ENCODE measurements at places on chromosomes 2 and 18.

GRCh38 chr2:88828397-88829137 is 137.1 kb downstream of the RPIA start:
- no peak for DNase-seq

DNA sequence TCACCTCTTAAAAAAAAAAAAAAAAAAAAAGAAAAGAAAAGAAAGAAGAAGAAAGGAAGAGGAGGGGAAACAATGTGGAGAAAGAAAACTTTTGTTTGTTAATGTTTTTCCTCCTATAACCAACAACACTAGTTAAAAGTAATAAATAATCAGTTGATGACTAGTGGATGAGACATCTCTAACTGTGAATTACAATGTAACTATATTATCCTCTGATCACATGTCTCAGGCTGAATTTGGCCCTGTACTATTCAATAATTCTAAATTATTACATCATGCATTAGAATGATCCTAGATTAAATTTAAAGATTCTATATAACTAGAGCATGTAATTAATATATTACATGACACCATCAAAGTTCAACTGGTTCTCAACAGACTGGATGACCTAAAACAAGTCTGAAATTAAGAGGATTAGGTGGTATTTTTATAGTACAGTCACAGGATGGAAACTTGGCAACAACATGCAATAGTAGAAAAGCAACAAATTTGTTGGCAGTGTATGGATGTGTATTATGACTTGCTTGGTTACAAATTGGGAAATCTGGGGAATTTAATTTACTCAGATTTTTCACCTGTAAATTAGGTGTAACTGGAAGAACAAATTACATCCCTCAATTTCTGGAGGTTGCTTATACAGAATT is 269.3 kb upstream of the SETBP1 start:
- no peak for DNase-seq

- no peak for DNase-seq
Measured at GRCh38 chr2:45888167-45888566, 236.7 kb downstream of the PRKCE start.

GRCh38 chr2:84223191-84223590 is 235.9 kb downstream of the SUCLG1 start:
- no peak for DNase-seq

GRCh38 chr2:232126301-232127099 is 165.0 kb downstream of the DIS3L2 start:
- no peak for DNase-seq

DNA sequence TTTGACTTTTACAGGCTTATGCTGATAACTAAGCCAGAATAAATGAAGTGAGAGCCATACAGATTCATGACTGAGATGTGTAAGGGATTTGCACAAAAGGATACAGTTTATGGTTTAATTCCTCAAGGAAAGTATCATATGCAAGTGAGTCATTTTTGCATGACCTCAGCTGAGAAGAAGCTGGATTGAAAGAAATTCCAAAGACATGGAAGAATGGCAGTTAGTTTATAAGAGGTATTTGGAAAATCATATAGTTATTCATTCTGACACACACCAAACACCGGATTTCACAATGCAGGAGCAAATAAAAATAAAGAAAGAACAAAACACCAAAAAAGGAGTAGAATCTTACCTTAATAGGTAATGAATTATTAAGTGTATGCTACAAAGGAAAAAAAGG is 83.2 kb upstream of the RND3 start:
- no peak for DNase-seq

DNA sequence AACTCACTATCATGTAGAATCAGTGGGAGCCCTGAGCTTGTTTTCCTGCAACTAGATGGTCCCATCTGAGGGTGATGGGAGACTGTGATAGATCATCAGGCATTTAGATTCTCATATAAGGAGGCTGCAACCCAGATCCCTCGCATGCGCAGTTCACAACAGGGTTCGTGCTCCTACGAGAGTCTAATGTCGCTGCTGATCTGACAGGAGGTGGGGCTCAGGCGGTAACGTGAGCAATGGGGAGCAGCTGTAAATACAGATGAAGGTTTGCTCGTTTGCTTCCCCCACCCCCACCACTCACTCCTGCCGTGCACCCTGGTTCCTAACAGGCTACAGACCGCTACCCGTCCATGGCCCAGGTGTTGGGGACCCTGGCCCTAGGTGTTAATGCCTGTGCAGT is 113.6 kb downstream of the RNF144A start:
- no peak for DNase-seq

GRCh38 chr2:235903782-235904584 is 264.2 kb downstream of the GBX2 start:
- DNase-seq = no peak

GRCh38 chr2:60070196-60070595 is 483.3 kb downstream of the BCL11A start:
- no peak for DNase-seq

GRCh38 chr18:71223486-71223885 is 934.6 kb downstream of the SOCS6 start:
- DNase-seq = no peak

DNA sequence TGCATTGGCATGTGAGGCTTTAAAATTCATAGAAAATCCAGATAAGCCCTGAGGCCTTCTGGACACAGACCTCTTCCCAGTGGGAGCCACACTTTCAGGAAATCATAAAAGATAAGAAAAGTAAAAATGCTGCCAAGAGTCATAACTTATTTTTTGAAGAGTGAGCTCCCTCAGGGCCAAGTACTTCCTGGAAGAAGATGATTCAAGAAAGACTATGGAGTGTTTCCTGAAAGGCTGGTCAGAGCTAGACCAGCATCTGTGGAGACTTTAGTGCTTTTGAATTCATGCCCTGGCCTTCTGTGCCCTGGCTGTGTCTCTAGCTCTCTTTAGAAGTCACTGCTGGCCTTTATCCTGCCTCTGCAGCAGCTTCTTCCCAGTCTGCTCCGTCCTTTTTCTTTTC is 6.4 kb upstream of the XDH start:
- no peak for DNase-seq

DNA sequence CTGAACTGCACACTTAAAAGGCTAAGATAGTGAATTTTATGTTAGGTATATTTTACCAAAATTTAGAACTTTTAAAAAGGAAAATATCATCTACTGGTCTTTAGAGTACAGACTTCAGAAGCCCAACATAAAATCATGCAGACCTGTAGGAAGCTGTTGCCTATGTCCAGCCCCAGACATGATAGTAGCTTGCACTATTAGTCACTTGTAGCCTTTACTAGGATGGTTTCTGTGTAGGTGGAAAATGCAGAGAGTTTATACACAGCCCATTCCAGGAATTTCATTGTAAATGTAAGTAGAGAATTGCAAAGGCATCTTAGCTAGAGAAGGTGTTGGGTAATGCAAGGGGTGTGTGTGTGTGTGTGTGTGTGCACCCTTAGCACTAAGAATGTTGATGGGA is 640.2 kb downstream of the RNF144A start:
- DNase-seq = no peak

GRCh38 chr2:223980803-223981202 is 23.5 kb downstream of the MRPL44 start:
- no peak for DNase-seq

GRCh38 chr2:150282771-150283371 is 204.6 kb downstream of the RND3 start:
- DNase-seq = no peak

DNA sequence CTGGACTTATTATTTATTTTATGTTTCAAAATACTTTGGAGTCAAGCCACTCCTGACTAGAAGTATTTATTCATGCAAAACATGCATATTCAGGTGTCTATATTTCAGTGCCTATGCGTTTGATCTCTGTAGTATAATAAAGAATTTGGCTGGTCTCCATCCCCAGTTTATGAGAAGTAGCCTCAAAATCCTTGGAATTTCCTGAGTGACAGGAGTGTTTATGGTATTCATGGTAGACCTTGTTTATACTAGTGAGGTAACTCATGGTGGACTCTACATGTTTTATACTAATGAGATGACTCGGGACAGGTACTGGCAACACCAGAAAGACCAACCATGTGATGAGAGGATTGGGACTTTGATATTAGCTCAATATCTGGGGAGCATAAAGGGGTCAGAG is 43.9 kb upstream of the CSRNP3 start:
- DNase-seq = no peak

DNA sequence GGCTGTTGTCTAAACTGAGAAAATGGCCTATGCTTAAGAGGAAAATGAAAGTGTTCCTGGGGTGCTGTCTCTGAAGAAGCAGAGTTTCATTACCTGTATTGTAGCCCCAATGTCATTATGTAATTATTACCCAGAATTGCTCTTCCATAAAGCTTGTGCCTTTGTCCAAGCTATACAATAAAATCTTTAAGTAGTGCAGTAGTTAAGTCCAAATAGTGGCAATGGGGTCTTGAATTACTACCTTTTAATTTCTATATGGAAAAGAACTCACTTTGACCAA is 13.8 kb upstream of the ALLC start:
- no peak for DNase-seq

DNA sequence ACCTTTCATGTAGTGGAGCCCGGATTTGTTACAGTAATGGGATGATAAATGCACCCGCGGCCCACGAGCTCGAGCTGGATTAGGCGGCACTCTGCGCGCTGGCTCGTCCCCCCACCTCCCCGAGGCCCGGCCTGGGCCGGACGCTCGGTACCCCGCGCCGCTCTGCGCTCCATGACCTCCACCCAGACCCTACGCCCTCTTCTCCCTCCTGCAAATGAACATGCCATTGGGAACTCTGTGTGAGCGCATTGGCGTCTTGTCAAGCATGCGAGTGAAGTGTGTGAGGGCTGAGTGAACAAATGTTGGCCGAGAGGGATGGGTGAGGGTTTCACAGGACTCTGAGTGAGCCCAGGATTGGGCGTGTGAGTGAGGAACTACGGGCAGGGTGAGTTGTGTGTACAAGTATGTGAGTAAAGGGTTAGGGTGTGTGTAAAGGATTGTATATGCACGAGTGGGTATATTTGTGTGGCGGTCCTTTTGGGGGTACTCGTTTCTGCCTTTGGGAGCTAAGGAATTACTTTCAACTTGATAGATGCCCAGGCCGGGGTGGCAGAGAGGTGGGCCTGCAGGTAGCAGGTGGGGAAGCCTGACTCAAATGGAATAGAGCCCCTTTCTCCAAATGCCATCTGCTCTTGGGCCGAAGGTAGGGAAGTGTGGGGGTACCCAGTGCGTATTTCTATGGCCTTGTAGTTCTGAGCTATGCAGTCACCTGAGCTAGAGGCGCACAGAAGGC is 2.9 kb upstream of the EN1 start:
- no peak for DNase-seq

DNA sequence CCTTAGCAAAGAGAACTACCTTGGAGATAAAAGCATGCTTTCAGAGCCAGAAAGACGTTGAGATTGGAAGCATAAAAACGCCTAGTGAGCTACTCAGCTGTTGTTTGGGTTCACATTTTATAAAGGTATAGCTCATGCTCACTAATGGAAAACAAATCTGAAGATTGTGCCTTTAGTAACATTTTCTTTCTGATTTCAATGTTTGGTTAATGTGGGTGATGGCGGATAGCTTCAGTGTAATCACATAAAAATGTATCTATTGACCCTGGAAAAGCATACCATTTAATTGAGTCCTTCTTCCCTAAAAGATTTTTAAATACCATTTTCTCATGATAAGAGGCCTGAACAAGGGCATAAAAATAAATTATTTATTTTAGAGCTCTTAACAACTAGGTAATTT is 73.4 kb downstream of the DTNA start:
- no peak for DNase-seq

- DNase-seq = no peak
Measured at GRCh38 chr2:134220344-134220974, 33.4 kb upstream of the MGAT5 start.

GRCh38 chr18:31685097-31686082 is 1.0 kb upstream of the B4GALT6 start:
- DNase-seq = peak; percentile 14

DNA sequence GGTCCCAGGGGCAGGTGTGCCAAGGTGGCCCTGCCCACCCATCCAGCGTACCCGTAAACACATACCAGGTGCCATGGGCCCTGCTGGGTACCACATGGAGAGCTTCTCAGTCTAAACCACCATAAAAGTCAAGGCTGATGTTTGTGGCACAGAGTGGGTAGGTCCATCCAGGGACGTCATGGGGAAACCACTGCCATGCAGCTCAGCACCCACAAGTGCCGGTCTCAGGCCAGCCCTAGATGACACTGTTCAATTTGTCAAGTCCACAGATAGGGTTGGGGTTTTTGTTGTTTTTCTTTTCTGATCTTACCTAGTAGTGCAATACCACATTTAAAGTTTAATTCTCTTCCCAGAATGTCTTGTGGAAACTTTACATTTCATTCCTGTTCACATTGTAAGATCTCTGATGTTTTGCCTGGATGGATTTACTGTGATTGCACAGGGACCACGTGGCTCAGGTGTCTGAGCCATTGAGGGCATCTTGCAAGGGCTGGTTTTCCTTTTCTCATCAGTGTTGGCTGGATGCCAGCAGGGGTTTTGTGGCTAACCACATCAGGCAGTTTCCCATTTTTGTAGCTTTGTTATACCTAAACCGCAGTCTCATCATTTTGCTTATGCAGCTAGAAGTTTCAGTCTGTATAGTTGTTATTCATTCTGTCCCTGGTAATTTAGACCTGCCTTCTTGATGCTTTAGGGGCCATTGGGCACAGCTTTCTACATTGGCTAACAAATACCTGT is 64.7 kb downstream of the STK25 start:
- peak; percentile 92 for DNase-seq

DNA sequence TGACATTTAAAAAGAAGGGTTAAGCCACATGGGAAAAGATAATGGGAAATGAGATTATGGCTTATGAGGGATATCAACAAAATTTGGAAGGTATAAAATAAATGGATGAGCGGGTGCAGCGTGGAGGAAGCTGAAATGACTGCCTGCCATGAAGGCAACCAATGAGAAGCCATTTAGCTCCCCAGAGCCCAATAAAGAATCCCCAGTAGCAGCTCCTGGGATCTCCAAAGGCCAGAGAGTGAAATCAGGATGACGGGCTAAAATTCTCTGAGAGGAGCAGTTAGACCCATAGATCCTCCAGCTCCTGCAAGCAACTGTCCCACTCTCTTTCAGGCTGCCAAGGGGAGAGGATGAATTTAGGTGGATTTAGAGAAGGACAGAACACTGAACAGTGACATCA is 12.9 kb upstream of the MAPRE3 start:
- DNase-seq = no peak

DNA sequence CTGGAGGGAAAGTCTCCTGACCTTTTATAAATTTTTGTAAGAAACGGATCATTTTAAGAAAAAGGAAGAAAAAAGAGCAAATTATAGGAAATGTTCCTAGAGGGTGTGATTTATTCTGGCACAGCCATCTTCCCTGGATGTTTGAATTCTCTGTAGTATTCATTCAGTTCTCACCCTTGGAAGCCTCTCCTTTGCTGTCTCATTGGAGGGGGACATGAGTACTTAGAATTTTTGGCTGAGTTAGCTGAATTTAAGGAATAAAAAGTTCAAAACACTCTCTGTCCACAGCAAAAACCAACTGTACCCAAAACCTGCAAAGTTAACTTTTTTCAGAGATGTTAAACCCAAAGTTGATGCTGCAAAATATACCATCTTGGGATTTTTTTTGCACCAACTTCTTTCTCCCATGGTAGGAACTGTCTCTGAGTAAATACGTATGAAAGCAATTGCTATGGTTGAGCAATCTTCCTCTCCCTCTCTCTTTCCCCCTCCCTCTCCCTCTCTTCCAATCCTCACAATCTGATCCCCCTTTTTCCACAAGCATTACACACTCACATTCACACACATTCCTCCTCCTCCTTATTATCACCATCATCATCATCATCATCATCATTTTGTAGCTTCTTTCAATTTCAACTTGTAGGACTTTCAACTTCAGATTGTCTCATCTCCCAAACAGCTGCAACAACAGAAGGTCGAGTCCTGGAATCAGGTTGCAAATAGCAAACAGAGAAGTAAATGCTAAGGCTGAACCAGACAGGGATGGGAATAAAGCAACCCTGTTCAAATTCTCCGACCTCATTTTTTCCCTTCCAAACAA is 183.7 kb downstream of the GFPT1 start:
- no peak for DNase-seq

GRCh38 chr2:233006648-233007047 is 6.4 kb downstream of the NGEF start:
- no peak for DNase-seq
